Endothelial cell (in vitro differentiated cells): ENCODE measurements at places on chromosomes 4 and X.

DNA sequence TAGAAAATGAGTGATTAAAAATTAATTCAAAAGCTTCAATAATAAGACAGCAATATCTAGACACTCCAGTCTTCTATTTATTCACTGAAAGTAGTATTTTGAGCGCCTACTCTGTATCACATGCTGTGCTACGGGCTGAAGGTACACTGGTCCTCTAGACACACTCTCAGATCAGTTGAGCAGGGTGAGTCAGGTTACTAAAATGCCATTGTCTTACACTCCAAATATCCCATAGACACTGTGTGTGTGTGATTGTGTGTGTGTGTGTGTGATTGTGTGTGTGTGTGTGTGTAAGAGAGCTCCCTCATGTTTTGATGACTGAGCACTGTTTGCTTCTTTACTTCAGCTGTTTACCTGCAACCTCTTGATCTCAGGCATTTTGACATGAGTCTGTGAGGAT is 342.8 kb upstream of the BOD1L1 start:
- DNase-seq = no peak

DNA sequence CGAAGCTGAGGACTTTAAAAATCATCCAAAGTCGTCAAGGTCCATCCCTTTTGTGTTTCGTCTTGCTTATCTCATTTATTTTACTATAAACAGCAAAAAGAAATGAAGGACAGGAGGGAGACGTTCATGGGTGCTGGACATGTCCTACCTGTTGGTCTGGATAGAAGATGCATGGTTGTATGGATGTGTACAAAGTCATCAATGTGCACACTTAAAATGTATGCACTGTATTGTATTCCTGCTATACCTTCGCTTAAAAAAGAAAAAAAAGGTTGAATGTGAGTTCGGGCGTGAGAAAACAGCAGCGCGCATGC is 313 bp upstream of the BLOC1S4 start:
- no peak for DNase-seq

GRCh38 chrX:30995060-30995700 is 76.7 kb downstream of the FTHL17 start:
- no peak for DNase-seq

DNA sequence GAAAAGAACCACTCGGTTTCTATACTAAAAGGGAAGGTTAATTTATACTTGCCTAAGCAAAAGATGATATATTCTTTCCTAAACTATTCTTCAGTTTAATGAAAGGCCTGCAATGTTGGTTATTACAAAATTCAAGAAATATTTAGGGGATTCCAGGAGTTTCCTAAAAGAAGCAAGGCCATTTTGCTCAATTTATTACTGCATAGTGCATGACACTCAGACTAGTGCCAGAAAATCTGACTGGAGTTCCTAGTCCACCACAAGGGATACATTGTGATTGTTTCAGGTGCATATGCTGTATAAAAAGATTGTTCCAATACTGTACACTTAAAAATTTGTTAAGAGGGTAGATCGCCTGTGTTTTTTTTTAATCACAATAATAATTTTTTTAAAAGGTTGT is 78.7 kb downstream of the CAPN6 start:
- no peak for DNase-seq

GRCh38 chr4:81454499-81454898 is 17.2 kb downstream of the RASGEF1B start:
- DNase-seq = no peak

DNA sequence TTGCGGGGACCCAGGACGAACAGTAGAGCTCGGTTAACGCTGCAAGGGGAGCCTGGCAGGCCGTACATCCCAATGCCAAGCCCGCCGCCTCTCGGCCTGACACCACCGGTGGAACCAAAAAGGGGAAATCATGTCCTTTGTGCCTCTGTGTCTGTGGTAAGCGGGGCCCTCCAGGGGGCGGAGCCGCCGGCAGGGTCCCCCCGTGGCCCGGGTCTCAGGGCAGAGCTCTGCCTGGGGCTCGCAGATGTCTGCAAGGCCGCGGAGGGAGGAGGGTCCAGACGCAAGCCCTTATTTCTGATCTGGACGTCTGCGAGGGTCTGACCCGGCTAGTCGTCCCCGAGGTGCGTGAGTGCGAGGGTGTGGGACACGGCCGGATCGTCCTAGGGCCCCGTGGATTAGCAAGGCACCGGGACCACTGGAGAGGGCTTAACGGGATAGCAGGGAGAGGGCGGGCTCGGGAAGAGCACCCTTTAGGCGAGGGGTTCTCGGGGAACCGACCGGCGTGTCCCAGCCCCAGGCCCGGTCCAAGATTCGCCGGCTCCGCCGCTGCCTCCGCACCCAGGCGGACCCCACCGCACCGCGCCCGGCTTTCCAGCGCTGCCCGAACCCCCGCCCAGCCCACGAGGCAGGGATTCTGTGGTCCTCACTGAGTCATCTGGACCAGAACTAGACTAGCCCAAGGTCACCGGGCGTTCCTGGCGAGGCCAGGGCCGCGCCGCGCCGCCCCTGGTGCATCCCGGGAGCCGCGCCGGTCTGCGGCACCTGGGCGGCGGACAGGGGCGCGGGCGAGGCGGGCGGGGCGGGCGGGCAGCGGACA is 863 bp upstream of the FAM193A start:
- DNase-seq = peak; percentile 62

- no peak for DNase-seq
Measured at GRCh38 chr4:150231107-150231770, 153.0 kb downstream of the DCLK2 start.

- DNase-seq = no peak
Measured at GRCh38 chr4:113684534-113685091, 76.9 kb downstream of the CAMK2D start.

GRCh38 chr4:38985410-38986100 is 46.7 kb downstream of the TMEM156 start:
- DNase-seq = no peak

GRCh38 chrX:100975212-100975611 is 5.7 kb downstream of the ARL13A start:
- no peak for DNase-seq

DNA sequence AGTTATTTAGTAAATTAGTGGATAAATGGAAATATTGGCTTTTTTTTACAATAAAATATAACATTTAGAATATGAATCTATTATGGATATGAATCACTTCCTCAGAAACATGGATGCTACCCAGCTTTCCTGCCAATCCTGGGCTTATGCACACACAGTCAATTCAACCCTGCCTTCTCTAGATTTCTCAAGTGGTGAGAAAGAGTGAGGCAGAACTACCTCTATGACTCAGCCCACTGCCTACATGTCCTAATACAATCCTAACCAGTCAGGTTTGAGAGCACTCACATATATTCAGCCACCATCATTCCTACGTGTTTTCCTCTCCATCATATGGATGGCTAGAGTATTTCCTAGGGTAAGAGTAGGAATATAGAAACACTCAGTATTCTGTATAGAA is 91.1 kb upstream of the ANKRD50 start:
- DNase-seq = no peak

- no peak for DNase-seq
Measured at GRCh38 chrX:866441-866990, 235.9 kb downstream of the SHOX start.

DNA sequence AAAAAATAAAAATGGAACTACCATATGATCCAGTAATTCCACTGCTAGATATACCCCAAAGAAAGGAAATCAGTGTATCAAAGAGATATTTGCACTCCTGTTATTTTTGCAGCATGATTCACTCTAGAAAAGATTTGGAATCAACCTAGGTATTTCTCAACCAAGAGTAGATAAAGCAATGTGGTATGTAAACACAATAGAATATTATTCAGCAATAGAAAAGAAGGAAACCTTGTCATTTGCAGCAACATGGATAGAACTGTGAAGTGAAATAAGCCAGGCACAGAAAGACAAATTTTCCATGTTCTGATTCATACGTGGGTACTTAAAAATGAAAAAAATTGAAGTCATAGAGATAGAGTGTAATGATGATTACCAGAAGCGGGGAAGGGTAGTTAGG is 362.3 kb upstream of the EPHA5 start:
- DNase-seq = no peak

- no peak for DNase-seq
Measured at GRCh38 chr4:8200302-8200975, 1.3 kb downstream of the SH3TC1 start.

GRCh38 chrX:39675619-39676018 is 422.1 kb downstream of the BCOR start:
- DNase-seq = no peak

- DNase-seq = no peak
Measured at GRCh38 chr4:173074501-173074946, 94.1 kb upstream of the GALNT7 start.

DNA sequence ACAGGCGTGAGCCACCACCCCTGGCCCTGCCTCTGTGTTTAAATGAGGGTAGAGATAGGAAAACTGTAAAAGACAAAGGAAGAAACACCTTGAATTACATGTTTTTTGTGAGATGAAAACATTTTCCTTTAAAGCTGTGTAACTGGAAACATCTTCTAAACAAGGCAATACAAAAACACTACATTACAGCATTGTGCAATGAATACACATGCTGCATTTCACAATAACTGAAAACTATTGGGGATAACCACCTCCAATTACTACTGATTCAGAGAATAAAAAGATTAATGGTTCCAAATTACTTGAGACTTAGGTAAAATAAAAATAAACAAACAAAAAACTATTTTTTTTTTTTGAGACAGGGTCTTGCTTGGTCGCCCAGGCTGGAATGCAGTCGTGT is 7.6 kb upstream of the OGT start:
- DNase-seq = no peak

DNA sequence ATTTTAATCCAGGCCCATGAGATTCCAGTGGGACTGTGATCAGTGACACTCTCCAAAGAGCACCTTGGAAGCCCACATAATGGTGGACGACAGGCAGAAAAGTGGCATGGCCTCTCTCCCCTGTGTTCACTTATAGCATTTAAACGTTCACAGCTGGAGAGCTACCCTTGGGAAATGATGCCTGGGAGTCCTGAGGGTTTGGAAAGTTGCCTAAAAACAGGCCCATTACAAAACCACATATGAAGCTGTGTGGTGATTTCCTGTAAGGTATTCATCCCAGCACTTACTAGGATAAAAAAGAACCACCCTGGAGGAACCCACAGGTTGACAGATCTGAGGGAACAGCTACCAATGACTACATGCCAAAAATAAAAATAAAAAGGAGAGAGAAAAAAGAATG is 193.2 kb downstream of the RASL11B start:
- DNase-seq = no peak

DNA sequence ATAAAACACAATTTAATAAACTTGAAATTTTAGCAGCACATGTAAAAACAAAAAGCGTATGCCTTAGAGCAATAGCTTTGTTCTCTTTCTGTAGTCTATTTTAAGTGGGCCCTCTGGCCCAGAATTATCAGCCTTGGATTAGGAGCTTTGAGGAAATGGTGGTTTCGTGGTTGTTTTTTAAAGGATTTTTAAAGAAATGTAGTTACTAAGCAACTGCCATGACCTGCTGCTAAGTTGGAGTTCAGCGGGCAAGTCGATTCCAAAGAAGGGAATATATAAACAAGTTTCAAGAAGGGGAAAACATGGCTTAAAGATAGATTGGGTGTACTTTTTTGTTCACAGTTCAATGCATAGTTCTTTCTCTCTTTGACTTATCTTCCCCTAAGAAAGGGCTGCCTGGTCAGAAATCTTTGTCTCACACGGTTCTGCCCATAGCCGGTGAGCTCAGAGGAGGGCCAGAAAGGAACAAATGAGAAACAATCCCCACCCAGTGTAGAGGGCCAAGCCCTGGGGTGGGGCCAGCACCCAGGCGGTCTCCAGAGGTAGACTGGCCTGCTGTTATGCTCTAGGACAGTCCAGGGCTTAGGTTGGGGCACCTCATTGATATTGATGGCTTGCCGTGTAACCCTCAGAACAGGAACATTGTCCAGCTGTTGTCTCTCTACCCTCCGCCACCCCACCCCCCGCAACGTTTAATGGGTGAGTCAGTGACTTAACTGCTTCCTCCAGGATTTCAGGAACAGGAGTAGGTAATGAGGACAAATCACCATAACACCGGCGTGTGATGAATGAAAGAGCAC is 32.5 kb downstream of the DLG3 start:
- peak; percentile 15 for DNase-seq

DNA sequence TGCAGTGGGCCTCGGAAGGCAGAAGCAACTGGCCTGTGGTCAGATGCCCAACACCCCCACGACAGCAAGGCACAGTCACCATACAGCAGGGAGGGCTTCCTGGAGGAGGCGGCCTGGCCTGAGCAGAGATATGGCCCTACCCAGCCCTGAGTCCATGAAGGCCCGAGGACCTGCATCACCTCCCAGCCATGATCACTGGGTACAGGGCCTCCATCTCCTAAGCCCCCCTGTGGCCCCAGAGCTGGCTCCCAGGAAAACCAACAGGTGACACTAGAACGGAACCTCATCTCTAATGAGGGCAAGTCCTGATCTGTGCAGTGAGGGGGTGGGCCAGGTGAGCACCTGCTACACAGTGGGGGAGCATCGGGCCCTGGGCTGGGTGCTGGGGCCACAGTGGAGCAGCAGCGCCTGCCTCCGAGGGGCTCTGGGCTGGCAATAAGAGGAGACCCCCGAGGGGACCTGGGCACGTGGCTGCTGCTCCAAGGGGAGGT is 26.2 kb upstream of the MXD4 start:
- no peak for DNase-seq

DNA sequence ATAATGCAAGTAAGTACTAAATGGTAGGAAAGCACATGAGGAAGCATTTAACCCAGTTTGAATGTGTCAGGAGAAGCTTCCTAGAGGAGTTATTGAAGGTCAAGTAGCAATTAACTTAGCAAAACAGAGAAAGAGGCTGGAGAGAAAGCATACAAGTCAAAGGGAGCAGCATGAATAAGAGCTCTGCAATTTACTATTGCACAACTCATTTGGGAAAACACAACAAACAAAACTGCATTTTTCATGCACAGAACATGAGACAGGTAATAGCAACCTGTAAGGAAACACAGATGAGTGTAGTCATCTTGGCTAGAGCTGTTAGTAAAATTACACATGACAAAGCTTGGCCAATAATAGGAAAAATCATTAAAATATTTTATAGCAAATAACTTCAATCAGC is 538.1 kb downstream of the PPP4R3C start:
- no peak for DNase-seq

- DNase-seq = no peak
Measured at GRCh38 chr4:3740256-3740655, 25.9 kb upstream of the ADRA2C start.

- DNase-seq = no peak
Measured at GRCh38 chr4:92050875-92051274, 252.9 kb upstream of the GRID2 start.

DNA sequence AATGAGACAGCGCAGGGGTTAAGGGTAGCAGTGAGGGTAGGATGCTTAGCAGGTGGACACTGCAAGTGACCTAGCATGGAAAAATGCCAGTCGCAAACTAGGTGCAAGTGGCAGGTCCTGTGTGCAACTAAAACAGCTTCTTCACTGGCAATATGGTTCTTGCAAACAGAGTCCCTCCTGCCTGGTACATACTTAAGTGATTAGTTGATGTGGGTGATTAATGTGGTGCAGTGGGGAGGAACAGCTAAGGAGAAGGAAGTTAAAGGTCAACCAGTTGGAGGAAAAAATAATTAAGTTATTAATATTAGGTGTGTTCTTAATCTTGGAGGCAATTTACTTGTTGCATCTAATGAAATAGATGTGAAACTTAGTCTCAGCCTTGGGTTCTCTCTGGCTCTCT is 121.6 kb upstream of the IGFBP7 start:
- no peak for DNase-seq
